ENCODE measurements at places on chromosomes 3 and 15.

DNA sequence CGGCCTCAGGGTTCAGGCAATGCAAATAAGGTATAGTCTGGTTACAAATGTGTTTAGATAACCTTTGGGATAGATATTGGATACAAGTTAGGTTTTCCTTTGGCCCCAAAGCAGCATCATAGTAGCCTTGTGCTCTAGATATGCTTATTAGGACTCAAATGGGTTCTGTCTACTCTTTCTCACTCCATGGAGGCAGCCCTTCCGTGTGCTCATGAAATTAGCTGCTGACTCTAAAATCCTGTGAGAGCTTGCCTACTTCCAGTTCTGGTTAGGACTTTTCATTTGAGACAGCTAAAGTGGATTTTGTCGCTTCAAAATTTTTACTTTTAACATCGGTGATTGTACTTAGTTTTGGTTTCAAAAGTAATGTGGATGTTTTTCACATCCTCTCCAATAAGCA lies 1.6 kb downstream of the CDV3 start:
- no peak for DNase-seq

DNA sequence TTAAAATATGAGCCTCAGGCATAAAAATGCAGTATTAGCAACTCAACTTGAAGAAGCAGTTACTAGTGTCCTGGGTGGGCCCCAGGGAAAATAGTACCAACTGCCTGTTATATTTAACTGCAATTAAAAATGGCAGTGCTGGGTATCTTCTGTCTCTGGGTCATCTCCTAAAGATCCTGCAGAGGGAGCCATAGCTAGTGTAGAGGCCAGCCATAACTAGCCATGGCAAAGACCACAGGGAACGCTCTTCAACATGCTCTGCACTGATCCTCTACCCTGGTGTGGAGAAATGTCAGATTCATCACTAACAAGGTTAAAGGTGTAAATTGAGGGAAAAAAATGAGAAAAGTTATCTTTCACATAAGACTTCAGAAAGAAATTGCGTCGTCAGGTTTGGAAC lies 181.3 kb downstream of the SNRPN start:
- peak; percentile 42 for DNase-seq

- no peak for DNase-seq
Measured at GRCh38 chr3:16606398-16606797, 1.2 kb upstream of the DAZL start.

GRCh38 chr3:118882353-118882947 lies 152.2 kb downstream of the IGSF11 start:
- DNase-seq = peak; percentile 79

DNA sequence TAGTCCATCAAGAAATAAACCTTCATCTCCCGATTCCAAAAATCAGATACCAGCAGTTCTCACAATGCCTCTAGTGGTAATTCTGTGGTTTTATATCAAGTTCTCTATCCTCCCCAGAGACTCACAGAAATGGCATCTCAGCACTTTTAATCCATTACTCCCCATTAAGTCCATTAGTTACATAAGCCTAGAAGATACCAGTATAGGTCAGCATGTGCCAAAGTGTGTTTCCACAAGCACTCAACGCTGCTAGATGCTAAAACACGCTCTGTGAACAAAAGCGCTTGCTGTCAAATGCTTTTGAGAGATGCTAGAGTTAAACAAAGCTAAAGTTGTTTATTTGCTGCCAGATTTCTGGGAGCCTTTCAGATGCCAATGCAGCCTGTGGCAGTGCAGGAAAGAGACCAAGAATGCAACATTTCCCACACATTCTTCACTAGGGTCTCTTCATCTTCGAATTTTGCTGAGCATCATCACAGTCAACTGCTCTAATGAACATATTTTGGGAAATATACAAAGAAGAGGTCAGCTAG lies 918.8 kb upstream of the CFAP20DC start:
- no peak for DNase-seq

GRCh38 chr15:52765785-52766184 lies 24.4 kb downstream of the ONECUT1 start:
- DNase-seq = peak; percentile 56

- DNase-seq = peak; percentile 63
Measured at GRCh38 chr15:25670025-25670554, 193.0 kb downstream of the ATP10A start.

- no peak for DNase-seq
Measured at GRCh38 chr3:12532182-12532581, 13.1 kb downstream of the MKRN2OS start.

- DNase-seq = no peak
Measured at GRCh38 chr3:31014317-31015040, 120.0 kb upstream of the GADL1 start.

- DNase-seq = no peak
Measured at GRCh38 chr3:128991355-128991895, 2.5 kb downstream of the CFAP92 start.

GRCh38 chr3:65617209-65617608 lies 421.5 kb downstream of the MAGI1 start:
- no peak for DNase-seq

DNA sequence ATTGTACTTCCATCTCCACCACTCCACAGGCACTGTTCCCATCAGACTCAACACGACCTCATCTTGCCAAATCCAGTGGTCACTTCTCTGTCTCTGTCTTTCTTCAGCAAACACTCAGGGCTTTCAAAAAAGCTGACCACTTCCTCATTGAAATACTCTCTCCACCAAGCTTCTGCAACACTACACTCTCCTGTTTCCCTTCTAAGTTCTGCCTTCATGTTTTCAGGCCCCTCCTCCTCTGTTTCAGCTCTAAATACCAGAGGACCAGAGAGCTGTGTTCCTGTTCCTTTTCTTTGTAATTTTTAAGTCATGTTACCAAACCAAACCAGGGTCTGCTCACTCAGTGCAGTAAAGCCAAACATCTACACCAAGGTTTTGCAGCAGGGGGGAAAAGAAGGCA lies 33.8 kb upstream of the ACP3 start:
- DNase-seq = peak; percentile 66

GRCh38 chr3:14199641-14200040 lies 21.0 kb downstream of the LSM3 start:
- DNase-seq = no peak

DNA sequence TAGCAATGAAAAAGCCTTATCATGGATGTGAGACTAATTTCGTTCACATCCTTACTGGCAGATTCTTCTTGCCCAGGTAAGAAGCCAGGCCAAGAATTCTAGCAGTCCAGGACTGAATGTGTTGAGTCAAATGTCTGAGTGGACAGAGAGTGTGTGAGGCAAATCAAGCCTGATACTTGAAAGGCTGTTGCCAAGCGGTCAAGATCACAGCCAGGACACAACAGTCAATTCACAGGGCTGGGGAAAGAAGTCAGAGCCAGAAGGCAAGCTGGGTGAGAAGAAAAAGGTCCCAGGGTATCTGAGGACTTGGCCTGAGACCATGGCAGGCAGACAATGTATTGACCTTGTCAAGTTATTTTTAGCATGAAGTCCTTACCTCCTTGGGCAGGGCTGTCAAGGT lies 301.3 kb downstream of the ZNF385D start:
- no peak for DNase-seq

- DNase-seq = peak; percentile 77
Measured at GRCh38 chr3:16477056-16477455, 36.4 kb downstream of the RFTN1 start.

- DNase-seq = no peak
Measured at GRCh38 chr3:31187380-31187779, 292.9 kb upstream of the GADL1 start.

DNA sequence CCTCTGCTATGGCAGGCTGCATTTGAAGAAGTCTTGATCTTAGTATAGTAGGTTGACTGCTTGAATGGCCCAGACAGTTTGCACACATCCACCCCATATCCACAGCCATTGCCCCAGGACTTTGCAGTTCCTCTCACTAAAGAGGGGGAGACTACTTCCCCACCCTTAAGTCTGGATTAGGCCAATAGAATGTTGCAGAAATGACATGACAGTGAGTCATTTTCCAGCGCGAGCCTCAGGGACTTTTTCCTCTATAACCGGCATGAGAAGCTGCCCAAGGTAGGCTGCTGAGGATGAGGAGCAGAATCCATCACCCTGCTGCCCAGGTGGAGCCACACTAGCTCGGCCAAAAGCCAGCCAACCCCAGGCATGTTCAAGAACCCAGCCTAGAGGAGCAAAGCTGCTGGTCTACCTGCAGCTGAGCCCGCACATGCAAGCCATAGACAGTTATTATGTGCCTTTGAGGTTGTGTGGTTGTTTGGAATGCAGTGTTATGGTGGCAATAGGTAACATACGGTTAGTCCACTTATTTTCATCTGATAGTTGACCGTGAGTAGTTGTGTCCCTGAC lies 113.9 kb downstream of the TLE3 start:
- DNase-seq = no peak

DNA sequence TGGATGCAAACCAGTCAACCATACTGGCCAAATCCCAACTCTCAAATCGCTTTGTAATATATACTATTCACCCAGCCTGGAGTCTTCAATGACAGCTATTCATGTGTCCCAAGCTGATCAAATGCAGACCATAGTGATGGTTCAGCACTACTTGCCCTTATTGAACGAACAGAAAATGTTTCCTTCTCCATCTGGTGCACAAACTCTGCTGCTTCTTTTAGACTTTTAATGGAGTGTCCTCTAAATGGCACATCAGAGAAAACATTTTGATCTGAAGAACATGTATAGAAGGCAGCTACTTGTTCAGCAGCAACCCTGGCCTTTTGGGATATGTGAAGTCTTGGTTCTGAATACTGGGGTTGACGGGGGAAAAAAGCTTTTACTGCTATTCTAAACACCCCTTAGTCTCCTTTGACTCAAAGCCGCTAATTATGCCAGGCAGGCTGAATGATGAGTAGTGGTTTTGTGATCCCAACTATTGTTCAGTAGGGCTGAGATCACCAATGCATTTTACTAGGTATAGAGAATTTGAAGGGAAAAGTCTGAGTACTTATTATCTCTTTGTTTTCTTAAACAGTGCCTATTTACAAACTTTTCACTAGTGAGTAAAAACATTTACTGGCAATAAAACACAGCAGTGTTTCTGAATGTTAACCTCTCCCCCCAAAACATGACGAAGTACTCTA lies 781.2 kb downstream of the ROBO1 start:
- no peak for DNase-seq

DNA sequence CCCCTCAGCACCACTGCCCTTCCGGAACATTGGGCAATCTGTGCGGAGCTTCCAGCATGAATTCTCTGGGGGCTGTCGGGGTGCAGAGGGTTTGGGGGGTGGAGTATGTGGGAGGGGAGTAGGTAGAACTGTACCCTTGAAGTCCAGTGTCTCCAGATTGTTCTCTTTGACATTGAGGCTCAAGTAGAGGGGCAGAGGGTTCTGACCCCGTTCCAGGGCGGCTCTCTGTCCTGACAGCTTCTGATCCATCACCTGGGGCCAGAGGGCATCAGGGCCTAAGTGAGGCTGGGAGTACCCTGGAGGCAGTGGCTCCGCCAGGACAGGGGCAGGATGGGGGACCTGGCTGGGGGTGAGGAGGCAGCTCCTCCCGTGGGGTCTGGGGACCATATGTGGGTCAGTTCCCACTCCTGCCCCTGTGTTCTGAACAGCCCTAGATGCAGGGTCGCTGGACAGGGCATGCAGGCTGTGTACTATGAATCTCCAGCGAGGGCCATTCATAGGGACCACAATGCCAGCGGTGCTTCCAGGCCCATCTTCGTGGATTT lies 22.1 kb downstream of the PLA2G4D start:
- DNase-seq = no peak

GRCh38 chr15:98794748-98795147 lies 146.4 kb downstream of the IGF1R start:
- DNase-seq = peak; percentile 74

GRCh38 chr15:32867313-32867626 lies 149.5 kb downstream of the GREM1 start:
- DNase-seq = peak; percentile 90

DNA sequence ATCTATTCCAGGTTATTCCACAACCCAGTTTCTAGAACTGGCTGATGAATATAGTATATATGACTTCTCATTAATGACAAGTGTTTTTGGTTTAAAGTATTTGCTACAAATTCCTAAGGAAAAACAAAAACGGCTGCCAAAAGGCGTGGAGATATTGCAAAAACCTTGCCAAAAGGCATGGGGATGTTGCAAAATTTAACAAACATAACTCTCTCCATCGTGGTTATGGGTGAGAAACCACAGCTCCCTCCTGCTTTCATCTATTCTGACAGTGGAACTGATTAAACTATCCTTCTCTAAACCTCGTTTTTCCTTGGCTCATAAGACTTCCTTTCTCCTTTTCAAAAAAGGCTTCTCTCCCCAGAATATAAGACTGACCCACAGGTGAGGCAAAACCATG lies 342.0 kb upstream of the PDZRN3 start:
- DNase-seq = no peak

DNA sequence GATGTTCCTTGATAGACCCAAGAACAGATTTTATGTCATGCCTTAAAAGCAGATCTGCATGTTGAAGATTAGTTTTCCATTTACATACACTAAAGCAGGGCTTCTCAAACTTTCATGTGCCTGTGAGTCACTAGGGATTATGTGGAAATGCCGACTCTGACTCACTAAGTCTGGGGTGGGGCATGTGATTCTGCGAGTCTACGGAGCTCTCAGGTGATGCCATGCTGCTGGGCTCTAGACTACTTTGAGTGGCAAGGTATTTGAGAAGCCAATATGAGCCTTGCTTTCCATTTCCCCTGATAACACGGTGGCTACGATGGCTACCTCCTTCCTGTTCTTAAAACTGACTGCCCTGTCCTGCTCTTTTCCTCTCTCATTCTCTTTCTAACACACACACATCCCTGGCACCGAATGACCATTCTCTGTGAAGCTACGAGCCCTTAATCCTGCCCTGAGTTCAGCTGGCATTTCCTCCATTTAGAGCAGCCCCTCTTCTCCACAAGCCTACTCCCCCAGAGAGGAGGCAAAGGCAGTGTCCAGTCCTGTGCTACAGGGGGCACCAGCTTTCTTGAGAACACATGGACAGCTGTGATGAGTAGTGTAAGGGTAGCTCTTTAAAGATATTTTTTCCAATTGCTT lies 39.7 kb upstream of the PYGO1 start:
- peak; percentile 97 for DNase-seq

DNA sequence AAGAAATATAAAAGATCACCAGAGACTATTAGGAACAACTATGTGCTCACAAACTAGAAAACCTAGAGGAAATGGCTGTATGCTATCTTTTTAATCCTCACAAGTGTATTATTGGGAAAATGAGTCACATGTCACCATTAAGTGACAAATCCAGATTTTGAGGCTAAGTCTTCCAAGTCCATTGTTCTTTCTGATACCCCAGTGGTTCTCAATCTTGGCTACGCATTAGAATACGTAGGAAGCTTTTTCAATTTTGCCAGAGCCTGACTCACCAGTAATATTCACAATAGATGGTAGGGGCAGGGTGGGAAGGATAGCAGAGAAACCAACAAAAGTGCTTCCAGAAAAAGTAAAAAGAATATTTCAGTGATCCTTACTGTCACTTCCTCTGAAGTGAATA lies 117.0 kb downstream of the FILIP1L start:
- DNase-seq = no peak

All from choroid plexus epithelial cell (primary cell).